ENCODE measurements at places on chromosomes 4 and X. TPM values are rescaled to one million over a fixed set of nuclear protein-coding genes. Genes with fewer than 3 reads are reported as not detected.

NDNF gene
- total RNA-seq: 35.4 TPM

GPR173 gene
- total RNA-seq: 13.7 TPM

CTAG1A gene
- not detected for total RNA-seq

PCSK1N gene
- 38.5 TPM for total RNA-seq

IL2 gene
- total RNA-seq: not detected

ATP2B3 gene
- 0.12 TPM for total RNA-seq

PDZD4 gene
- total RNA-seq: 10.6 TPM

ASB9 gene
- 11.9 TPM for total RNA-seq

TMA16 gene
- total RNA-seq: 20.9 TPM

CLNK gene
- 0.93 TPM for total RNA-seq

NAP1L2 gene
- total RNA-seq: 2.6 TPM

TLR7 gene
- 2.5 TPM for total RNA-seq

MAGIX gene
- 9.5 TPM for total RNA-seq

TBX22 gene
- total RNA-seq: 2.8 TPM

MAGEA10 gene
- total RNA-seq: not detected

SLC2A9 gene
- 15.0 TPM for total RNA-seq

S100G gene
- total RNA-seq: not detected

NSG1 gene
- 1.3 TPM for total RNA-seq

F11 gene
- total RNA-seq: 2.5 TPM

TCEAL5 gene
- 1.6 TPM for total RNA-seq

SYTL4 gene
- 14.3 TPM for total RNA-seq

H2AZ1 gene
- total RNA-seq: 144 TPM

CSAG3 gene
- total RNA-seq: not detected

TEX13B gene
- not detected for total RNA-seq

BMX gene
- 0.70 TPM for total RNA-seq

MAPK10 gene
- 155 TPM for total RNA-seq

PAGE2 gene
- total RNA-seq: not detected

FAM13A gene
- 53.5 TPM for total RNA-seq

FHIP1A gene
- 21.0 TPM for total RNA-seq

PSMD10 gene
- 42.4 TPM for total RNA-seq

NLGN4X gene
- total RNA-seq: 14.3 TPM
